ENCODE measurements at places on chromosomes 5 and 9.

- DNase-seq = no peak
These were observed 56.3 kb downstream of the DAB2IP start for GRCh38 chr9:121707477-121708424.

- no peak for DNase-seq
These were observed 168.5 kb downstream of the AUH start for GRCh38 chr9:91193087-91193657.

DNA sequence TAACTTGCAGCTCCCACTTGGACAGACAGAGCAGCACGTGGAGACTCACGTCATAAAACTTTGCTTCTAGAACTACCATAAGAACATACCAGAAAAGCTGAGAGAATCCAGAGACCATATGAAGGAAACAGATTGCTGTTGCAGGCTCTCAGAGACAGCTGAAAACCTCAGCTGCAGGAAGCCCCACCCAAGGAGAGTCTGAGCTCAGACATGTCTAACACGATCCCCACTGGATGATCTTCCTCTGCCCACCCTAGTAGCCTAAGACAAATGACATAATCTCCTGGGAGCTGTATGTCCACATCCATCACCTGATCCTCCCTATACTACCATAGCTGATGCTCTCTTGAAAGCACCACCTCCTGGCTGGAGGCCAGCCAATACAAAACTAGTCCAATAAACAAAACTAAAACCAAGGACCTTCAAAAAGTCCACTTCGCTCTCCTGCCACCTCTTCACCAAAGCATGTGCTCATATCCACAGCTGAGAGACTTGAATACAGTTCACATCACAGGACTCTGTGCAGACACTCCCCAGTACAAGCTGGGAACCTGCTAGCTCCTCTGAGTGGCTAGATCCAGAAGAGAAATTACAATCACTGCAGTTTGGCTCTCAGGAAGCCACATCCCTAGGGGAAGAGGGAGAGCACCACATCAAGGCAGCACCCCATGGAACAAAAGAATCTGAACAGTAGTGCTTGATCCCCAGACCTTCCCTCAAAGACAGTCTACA lies 257.4 kb downstream of the TRIM36 start:
- DNase-seq = no peak

DNA sequence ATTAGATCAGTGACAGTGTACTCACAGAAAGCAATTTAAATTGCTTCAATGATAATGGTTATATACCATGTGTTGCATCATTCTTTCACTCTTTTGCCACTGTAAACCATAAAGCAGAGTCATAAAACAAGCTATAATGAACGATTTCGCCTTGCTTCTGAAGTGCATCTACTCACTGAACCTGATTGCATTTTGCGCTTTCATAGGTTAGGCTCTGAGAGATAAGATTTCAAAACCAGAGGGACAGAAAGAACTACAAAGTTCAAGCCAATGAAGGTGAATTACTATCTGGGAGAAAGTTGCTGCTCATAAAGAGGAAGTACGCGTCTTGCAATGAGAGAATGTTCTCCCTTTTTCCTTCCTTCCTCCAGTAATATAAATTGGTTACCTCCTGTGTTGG lies 412.7 kb downstream of the CETN3 start:
- no peak for DNase-seq

DNA sequence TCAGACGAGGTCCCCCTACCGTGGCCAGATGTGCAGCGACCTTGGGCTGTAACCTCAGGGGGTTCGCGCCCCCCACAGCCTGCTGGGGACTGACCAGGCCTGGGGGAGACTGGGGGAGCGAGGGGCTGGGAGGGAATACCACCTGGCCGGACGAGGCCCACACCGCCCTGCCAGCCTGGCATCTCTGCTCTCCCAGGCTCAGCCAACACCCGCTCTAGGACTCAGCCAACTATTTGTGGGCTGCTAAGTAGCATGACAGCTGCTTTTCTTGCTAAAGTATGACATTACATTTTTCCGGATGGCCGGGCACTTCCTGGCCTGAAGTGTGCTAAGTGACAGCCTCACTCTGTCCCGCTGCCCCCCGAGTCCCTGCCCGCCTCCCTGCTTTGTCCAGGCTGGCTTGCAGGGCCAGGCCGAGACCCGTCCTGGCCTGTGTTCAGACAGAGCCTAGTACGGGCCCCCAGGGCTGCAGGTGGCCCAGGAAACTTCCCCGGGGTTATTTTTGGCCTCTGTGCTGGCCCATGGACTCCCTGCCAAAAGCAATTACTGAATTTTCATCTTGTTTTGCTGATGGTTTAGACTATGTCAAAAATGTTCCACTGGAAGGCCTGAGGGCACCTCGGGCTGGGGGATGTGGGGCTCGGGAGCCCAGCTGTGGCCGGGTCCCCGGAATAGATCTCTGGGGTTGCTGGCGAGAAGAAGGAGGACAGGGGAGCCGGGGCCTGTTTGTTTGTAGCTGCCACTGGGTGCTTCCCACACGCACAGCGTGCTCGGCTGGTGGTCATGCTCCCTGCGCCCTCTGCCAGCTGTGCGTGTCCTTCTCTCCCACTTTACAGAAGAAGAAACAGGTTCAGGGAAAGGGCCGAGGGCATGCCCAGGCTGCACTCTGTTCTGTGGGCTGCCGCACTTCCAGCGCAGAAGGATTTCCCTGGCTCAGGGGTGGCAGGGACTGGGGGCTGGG lies 13.4 kb upstream of the SLC2A6 start:
- no peak for DNase-seq
